HCT116 (cell line): ENCODE measurements at places on chromosomes 11 and 22. TPM values are rescaled to one million over a fixed set of nuclear protein-coding genes. Genes with fewer than 3 reads are reported as not detected.

DNA sequence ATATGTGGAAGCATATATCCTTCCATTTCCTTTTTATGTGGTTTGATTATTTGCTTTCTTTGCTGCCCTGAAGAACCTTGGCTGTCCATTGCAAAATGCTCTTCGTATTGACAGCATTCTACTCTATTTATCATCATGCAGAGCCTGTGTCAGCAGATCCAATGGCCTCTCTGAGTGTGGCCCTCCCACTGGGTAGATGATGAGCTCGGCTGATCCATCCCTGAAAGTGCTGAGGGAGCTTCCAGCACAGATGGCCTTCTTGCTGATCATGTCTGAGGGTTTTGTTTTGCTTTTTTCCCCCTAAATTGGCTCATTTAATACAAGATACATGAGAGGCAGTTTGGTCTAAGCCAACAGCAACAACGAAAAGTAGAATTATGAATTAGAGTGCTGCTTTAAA lies 181.0 kb downstream of the GRIA4 start:
- no peak for DNase-seq
- no peak overlapping the region for H3K27ac ChIP-seq
- no peak overlapping the region for H3K4me3 ChIP-seq
- no peaks in the 10 kb centered on the region for H3K36me3 ChIP-seq
- H3K27me3 ChIP-seq: no peaks in the 10 kb centered on the region

DNA sequence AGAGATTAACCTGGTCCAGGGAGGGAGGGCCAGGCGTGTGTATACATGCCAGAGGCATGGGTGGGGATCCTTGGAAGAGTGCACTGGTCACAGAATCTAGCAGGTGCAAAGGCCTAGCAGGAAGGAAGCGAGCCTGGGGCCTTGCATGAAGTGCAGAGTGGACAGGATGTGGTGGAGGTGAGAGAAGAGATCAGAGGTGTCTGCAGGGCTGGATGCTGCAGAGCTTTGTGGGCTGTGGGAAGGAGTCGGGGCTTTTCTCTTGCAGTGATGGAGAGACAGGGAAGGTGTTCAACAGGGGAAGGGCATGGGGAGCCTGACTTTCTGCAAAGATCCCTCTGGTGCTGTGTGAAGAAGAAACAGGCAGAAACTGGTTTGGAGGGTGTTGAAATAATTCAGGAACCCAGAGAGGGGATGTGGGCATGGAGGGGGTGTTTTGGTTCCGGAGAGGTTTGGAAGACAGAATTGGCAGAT lies 2.5 kb upstream of the TPST2 start:
- peaks cover 8% of the 10 kb centered on the region; the same call in 1 of the 2 replicates for H3K4me1 ChIP-seq
- H3K36me3 ChIP-seq: no peaks in the 10 kb centered on the region
- H3K27me3 ChIP-seq: peaks cover 15% of the 10 kb centered on the region; the same call in 1 of the 2 replicates
- H3K4me3 ChIP-seq: no peak overlapping the region
- DNase-seq: no peak

The NNMT gene
- total RNA-seq: not detected

GRCh38 chr11:6321961-6322362 lies 1.7 kb upstream of the CAVIN3 start:
- no peaks in the 10 kb centered on the region for H3K36me3 ChIP-seq
- DNase-seq: peak; percentile 52
- peak overlapping the region; percentile 94 for H3K27ac ChIP-seq
- no peak overlapping the region; the same call in 1 of the 2 replicates for H3K4me3 ChIP-seq

GRCh38 chr22:18057568-18058209 lies 20.1 kb upstream of the PEX26 start:
- peak; percentile 61 for DNase-seq
- H3K4me3 ChIP-seq: no peak overlapping the region

GRCh38 chr22:19961201-19961580 lies 19.6 kb upstream of the TXNRD2 start:
- no peak for DNase-seq
- peaks cover 60% of the 10 kb centered on the region for H3K4me1 ChIP-seq
- H3K27me3 ChIP-seq: no peaks in the 10 kb centered on the region
- H3K27ac ChIP-seq: peak overlapping the region; percentile 99
